ENCODE measurements at places on chromosomes 7 and 10.
A peak's percentile ranks its signal among the peaks of the same experiment; 100 is the strongest.

DNA sequence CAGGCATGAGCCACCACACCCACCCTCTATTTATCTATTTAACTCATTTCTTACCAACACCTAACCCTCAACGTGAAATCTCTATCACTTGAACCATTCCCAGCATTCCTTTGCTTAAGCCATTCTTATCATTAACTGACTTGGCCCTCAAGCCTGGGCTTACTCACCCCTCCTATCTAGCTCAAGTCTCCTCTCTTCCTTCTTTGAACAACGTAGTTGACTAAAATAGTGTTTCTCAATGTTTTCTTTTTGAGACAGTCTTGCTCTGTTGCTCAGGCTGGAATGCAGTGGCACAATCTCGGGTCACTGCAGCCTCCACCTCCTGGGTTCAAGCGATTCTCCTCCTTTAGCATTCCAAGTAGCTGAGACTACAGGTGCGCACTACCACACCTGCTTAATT is 7.0 kb downstream of the ANXA7 start:
- DNase-seq: no peak

DNA sequence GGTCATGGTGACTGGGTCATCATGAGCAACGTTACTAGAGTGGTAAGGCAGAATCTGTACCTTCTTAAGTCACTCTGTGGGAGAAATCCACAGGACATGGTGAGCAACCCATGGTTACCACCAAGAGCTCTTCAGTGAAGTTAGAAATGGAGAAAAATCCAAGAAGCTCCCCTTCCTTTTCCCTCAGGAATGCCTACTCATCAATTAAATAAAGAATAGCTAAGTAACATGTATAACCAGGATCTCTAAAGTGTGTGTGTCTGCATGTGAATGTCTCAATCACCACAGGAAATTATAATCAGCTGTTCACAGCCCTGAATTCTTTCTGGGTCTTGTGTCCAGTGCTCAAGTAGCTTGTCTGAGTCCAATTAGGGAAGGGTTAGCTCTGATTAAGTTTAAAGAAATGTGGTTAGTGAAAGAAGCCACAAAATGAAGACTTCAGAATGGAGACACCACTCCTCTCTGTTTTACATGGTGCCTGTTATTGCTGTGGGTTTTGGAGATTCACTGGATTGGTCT is 73.2 kb downstream of the SEM1 start:
- no peak for DNase-seq

GRCh38 chr7:106568680-106569499 is 92.1 kb downstream of the CCDC71L start:
- no peak for DNase-seq

DNA sequence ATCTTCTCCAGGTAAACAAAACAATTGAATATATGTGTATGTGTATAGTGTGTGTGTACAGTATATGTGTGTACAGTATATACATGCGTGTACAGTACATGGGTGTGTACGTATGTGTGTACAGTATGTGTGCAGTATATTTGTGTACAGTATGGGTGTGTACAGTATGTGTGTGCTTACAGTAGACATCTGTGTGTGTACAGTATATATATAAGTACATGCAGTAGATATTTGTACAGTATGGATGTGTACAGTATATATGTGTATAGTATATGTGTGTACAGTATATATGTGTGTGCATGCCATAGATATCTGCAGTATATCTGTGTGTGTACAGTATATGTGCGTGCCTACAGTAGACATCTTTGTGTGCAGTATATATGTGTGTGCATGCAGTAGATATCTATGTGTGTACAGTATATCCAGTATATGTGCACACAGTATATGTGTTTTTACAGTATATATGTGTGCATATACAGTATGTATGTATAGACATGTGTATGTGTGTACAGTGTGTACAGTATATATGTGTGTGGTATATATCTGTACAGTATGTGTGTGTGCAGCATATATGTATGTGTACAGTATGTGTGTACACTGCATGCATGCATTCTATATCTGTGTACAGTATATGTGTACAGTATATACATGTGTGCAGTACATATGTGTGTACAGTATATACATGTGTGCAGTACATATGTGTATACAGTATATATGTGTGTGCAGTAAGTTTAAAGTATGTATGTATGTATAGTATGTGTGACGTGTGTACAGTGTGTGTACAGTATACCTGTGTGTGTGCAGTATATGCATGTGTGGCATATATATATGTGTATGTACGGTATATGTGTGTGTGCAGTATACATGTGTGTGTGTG is 37.3 kb upstream of the SLC39A12 start:
- no peak for DNase-seq

DNA sequence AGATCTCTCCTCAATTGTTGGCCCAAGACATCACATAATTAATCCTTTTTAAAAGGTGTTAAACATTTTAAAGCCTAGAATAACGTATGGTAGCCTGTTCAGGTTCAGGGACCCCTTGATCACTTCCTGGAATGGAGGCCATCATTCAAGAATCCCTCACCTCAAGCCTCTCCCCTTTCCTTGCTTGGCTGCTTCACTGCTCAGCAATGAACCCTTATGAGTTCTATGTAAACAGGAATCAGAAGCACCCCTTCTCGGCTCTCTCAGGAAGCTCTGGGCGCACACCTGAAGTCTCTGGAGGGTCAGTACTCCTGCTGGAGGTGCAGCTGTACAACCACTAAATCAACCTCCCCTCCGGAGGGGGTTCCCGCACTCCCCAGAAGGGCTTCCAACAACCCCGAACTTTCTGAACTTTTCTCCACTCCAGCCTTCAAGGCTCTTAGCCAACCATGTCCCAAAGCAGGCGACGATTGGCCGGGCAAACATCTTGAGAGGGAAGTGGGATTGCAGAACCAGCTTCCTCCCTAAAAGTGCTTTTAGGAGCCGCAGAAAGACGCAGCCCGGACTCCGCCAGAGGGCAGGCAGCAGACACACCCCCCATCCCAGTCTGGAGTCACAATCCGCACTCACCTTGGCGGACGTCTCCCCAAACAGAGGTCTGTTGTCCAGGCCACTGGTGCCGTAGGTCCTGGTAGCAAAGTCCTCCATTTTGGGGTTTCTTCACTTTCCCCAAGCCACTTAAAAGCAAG is 562 bp downstream of the TMEM243 start:
- DNase-seq: no peak

DNA sequence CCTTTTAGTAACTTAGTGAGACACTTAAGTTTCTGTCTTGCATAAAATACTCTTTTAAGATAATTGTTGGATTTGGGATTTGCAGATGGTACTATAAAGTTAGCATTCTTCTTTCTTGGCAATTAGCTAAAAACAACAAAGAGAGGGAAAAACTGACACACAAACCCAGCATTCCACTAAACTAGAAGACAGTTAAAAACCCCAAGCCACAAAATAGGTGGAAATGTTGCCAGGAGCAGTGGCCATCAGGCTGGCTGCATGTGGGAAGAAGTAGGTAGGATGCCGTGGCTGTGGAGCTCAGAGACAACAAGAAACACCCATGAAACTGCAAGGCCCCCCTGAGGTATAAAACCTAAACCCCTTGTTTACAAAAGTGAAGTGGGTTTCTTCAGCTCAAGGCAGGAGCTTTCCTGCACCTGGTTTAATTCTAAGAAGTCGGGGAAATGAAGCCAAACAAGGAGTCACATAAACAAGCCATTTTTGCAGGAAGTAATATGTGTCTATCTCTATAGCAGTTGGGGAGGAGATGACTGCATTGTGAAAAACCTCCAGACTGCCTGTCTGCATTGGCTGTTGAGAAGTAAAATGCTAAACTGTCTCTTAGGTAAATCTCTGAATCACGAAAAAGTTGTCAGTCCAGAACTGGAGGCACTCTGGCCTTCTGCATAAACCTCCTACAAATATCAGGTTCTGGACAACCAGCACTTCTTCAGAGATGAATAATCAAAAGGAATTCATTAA is 9.5 kb downstream of the RAB18 start:
- no peak for DNase-seq

DNA sequence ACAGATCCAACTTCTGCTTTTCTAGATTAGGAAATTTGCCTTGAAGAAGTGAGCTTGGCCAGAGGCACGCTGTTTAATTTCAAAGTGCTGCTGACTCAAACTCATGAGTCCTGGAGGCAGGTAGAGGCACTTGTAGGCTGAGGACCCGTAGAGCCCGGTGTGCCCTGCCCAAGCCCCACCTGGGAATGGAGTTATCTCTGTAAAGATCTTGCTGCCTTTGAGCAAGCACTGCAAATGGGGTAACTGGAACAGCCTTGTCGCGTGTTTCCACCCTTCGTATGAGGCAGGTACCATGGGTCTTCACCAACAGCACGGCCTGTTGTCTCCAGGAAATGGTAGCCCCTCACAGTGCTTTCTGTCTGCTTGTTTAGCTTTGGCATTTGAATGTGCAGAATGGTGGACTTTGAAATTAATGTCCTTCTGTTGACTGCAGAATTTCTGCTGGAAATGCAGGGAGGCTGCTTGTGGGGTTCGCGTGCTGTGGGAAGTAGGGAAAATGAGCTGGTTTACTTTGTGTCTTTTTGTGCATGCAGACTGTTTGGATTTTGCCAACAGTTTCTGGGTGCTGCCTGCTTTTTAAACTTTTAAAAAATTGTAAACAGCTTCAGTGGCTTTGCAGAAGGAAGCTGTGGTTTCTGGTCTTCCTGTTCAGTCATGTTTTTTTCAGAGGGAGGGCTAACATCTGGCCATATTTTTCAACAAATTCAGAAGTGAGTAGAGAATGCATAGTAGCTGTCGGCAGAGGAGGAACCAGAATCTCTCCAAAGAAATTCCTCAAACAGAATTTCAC is 27.2 kb downstream of the CCM2 start:
- peak; percentile 58 for DNase-seq

DNA sequence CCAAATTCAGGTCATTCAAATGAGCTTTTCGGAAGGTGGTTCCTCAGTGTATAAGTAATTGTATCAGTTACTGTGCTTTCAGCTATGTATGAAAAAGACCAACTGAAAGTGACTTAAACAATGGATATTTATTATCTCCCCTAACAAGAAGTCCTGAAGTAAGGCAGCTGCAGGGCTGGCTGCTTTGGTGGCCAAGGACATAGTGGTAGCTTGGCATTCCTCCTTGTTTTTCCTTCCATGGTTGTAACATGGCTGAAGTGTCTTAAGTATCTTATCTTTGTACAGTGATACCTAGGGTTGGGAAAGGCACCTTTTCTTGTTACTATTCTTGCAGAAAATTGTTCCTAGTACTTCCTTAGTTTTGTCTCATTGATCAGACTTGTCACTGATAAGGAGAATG is 21.4 kb downstream of the EXOC4 start:
- DNase-seq: no peak

GRCh38 chr10:62183442-62183841 is 85.2 kb downstream of the RTKN2 start:
- peak; percentile 47 for DNase-seq

DNA sequence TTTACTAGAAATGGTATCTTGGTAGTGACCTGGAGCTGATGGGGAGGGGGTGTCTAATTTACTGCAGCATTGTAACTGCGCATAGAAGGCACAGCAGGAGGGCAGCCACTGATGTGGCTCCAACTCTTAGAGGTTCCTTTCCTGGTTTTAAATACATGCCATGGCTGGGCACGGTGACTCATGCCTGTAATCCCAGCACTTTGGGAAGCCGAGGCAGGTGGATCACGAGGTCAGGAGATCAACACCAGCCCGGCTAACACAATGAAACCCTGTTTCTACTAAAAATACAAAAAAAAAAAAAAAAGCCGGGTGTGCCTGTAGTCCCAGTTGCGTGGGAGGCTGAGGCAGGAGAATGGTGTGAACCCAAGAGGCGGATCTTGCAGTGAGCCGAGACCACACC is 19.2 kb upstream of the SEC61G start:
- DNase-seq: no peak

GRCh38 chr7:96178581-96178980 is 143.3 kb downstream of the SLC25A13 start:
- DNase-seq: no peak

DNA sequence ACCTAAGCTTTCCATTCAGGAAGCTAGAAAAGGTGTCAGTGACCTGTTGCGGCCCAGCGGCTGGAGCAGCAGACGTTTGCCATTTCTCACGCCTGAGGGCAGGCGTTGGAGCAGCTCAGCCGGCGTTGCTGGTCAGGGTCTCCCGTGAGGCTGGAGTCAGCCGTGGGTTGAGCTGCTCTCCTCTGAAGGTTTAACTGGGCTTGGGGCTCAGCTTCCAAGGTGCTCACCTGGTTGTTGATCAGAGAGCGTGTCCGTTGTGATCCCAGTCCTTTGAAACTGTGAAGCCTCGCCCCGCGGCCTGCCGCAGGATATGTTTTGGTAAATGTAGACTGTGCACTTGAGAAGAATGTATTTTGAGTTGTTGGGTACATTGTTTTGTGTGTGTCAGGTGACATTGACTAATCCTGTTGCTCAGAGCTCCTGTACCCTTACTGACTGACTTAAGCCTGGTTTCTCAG is 20.6 kb upstream of the PWWP2B start:
- DNase-seq: no peak
